Cardiac muscle cell (in vitro differentiated cells and primary cell): ENCODE measurements at places on chromosomes 4 and X. TPM values are rescaled to one million over a fixed set of nuclear protein-coding genes. Genes with fewer than 3 reads are reported as not detected.

DNA sequence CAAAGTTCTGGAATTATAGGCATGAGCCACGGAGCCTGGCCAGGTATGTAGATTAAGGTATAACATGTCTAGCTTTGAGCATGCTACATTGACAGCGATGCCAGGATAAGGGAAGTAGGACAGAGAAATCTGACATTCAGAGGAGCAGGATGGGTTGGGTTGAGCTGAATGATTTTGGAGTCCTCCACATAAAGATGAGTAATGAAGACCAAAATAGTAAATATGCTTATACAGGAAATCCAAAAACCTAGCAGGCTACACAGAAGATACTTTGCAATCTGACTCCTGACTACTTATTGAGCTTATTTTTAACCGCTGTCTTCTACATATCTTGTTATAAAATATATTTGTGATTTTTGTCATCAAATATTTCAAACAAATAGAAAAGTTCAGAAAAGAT lies 69.7 kb downstream of the PDGFC start:
- no peak for DNase-seq

The INPP4B gene
- 5.5 and 6.3 TPM in 2 replicates for total RNA-seq

DNA sequence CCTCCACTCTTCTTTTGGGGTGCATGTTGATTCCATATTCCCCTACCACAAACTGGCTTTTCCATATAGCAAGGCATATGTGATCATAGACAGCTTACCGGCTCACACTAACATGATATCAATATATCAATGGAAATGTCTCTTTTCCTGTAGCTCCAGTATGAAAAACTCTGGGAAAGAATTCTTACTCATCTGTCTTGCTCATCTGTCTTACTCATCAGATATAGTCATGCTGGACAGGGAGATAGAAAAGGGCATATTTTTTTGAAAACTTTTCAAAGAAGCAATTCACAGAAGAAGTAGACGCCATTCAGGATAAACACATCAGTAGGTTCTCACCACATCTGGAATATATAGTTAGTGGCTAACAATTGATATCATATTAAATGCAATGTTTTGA lies 794.7 kb downstream of the RAB28 start:
- no peak for DNase-seq

GRCh38 chr4:140408974-140409373 lies 18.5 kb downstream of the CLGN start:
- DNase-seq = no peak

DNA sequence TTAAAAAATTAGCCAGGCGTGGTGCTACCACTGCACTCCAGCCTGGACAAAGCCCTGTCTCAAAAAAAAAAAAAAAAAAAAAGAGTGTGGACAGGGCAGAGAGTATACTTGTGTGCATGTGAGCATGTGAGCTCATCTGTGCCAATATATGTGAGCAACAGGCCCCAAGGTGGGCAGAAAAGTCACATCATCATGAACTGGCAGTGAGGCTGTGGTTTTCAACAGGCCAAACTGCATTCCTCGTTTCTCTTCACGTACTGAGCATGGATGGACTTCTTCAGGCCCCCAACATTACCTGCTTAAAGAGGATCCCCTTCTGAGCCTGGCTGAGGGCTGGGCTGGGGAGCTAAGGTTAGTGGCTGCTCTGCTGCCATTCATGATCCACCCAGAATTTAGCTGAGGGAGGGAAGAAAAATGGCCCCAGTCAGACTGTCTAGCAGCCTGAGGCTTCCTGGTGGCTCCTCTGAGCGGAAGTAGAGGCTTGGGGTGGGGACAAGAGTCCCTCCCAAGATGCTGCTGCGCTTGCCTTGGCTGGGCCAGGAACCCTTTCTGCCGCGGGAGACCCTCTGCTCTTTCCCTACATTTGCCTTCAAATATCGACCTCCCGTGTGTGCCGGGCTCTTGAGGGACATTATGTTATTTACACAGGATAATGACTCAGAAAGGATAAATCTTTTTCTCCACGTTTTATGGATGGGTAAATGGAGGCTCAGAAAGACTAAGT lies 55.0 kb downstream of the DIPK2B start:
- DNase-seq = no peak

The SPANXA2 gene
- total RNA-seq = not detected in 2 replicates

DNA sequence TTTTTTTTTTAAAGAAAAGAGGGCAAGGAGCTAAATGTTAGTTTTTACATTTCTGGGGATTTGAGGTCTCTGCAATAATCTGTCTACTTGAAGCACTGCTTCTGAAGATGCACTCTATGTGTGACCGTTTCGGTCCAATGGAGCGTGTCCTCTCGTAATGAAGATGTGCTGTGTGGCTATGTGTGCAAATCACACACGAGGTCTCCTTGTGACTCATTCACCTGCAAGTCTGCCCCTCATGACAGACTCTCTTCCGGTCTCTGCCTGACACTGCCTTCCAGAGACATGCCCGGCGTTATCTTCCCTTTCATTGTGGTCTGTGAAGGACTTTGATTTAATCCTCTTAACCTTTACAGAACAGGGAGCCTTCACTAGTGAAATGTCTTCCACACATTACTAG lies 84.3 kb downstream of the TRAM1L1 start:
- DNase-seq = no peak

The CXCL10 gene
- not detected in 2 replicates for total RNA-seq

DNA sequence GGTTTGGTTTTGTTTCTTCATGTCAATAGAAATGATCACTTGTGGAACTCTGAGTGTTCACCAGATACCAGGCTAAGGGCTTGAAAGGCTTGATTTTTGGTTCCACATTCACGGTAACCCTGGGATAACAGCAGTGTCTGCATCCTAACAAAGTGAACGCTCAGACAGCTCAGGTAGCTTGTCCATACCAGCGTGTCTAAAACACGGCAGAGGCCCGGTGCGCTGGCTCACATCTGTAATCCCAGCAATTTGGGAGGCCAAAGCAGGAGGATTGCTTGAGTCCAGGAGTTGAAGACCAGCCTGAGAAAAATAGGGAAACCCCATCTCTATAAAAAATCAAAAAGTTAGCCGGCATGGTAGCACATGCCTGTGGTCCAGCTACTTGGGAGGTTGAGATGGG lies 49.0 kb downstream of the HTRA3 start:
- DNase-seq = no peak

DNA sequence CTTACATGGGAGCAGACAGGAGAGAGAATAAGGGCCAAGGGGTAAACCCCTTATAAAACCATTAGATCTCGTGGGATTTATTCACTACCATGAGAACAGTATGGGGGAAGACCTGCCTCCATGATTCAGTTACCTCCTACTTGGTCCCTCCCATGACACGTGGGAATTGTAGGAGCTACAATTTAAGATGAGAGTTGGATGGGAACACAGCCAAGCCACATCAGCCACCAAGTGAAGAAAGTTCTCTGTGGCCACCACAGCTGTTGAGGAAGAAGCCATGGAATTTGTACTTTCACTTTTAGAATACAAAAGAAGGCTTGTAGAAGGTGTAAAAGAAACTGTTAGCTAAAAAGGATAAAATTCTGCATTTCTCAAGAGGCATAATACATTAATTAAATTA lies 67.0 kb upstream of the CXorf51A start:
- DNase-seq = no peak

DNA sequence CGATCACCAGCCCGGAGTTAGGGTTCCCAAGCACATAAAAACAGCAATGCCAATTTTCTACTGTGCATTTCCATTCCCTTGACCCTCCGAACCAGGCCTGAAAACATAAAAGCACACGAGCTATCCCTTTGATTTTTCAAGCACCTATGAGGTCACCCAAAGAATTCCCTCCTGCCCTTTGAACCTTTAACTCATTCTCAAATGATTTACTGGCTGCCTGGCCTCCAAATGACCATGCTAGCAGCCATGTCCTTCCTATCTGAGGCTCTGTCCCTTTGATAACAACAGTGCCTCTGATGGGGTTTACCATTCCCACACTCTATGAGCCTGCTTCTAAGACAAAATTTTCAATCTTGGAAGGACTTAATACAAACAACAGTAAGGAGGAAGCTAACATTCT lies 15.2 kb downstream of the SHROOM4 start:
- DNase-seq = no peak

GRCh38 chr4:13054420-13054970 lies 429.6 kb downstream of the RAB28 start:
- DNase-seq = no peak
